ENCODE measurements at places on chromosomes 6 and 20.

- DNase-seq: no peak
Observed at GRCh38 chr6:113647143-113647889, 209.8 kb upstream of the MARCKS start.

DNA sequence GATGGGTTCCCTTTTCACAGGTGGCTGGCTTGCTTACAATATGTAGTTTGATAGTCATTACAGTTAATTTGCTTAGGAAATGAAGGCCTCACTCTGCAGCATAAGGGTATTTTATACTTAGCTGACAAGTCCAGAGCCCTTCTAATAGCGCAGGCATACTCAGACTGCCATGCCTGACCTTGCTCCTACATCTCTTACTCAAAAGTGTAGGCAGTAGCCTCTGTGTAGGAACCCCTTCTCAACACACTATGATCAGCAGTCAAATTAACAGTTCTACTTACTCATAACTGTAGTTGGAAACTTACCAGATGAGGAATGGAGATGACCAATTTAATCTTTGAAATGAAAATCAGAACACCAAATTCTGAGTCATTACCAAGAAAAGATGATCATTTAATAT is 373.5 kb downstream of the TBC1D32 start:
- no peak for DNase-seq

- DNase-seq: no peak
Observed at GRCh38 chr20:53962388-53962787, 108.0 kb downstream of the BCAS1 start.

GRCh38 chr6:27091661-27092315 is 155.7 kb upstream of the PRSS16 start:
- DNase-seq: no peak

GRCh38 chr6:158907931-158908330 is 88.8 kb upstream of the EZR start:
- DNase-seq: no peak

GRCh38 chr6:47130086-47130485 is 88.0 kb upstream of the ADGRF1 start:
- DNase-seq: no peak

GRCh38 chr6:82144852-82145340 is 102.6 kb downstream of the IBTK start:
- no peak for DNase-seq

DNA sequence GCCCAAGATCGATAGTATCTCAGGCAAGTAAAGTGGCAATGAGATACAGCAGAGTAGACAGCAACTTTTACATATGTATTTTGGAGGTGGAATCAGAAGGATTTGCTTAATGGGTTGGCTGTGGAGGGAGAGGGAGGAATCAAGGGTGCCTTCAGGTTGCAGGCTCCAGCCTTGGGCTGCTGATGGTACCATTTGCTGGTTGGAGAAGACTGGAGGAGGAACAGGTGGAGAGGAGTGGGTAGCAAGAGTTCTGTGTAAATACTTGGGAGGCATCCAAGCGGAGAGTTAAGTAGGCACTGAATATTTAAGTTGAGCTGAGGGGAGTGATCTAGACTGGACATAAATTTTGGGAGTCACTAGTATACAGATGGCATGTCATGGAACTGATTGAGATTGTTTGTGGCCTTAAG is 5.2 kb downstream of the BICRAL start:
- no peak for DNase-seq
